ENCODE measurements at places on chromosomes 6 and 20.

DNA sequence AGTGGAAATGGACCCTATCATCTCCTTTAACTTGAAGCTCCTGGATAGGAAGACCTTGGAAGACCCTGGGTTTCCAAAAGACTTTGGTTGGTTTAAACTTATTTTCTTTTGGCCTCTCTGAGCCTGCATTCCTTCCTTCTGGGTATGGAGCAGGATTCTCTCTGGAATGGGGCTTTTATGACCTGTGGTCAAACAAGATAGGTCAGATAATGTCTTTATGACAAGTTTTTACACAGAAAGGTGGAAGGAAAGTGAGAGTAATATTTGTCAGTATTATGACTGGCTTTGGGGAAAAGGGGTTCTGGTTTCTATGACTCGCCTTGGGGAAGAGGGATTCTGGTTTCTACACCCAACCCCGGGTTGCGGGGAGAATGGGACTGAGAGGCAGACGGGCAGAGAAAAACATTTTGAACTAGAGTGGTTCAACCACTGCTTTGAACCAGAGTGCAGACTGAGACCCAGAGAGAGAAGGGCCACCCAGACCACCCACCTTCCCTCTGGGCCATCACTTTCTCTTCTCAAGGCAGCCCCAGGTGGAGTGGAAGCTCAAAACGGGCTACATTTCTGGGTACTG is 37.6 kb upstream of the KCNK5 start:
- no peak for DNase-seq

DNA sequence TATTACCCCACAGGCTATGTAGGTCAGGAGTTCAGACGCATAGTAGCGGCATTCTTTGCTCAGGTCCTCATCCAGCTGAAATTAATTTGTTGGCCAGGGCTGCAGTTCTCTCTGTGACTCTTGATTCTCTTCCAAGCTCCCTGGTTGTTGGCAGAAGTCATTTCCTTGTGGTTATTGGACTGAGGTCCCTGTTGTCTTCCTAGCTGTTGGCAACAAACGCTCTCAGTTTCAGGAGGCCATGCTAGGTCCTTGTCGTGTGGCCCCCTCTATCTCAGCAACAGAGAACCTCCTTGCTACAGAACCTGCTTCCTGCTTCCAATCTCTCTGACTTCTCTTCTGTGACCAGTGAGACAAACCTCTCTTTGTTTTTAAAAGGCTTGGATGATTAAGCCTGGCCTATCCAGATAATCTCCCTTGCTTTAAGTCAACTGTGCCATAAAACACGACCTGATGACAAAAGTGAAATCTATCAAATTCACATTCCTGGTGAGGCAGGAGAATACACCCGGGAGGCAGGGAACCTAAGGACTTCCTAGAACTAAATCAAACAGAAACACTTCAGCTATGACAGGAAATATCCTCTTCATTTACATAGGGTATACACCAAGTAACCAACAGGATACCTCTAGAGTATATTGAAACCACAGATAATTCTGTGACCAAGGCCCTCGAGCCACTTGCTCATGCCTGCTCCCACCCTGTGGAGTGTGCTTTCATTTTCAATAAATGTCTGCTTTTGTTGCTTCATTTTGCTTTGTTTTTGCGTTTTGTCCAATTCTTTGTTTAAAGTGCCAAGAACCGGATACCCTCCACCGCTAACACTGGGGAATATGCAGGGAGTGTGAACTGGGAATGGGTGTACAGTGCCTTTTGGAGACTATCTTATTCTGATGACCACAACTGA is 196.0 kb downstream of the BTBD3 start:
- DNase-seq = no peak

DNA sequence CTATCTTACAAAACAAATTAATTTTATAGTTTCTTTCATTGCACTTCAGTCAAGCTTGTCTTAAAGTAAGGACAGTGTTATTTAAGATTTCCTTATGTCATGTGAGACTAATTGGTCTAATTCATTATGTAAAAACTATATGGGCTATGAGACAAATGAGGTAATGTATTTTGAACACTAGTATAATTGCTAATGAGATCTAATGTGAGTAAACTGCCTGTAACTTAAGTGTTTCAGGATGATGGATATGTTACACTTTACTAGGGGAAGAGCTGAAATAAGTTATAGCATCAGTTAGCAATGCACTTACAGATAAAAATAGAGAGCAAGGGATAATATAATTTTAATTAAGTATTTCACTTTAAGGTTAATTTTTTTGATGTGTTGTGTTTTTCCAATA is 386.3 kb upstream of the MAP3K7 start:
- DNase-seq = no peak

- DNase-seq = peak; percentile 38
These were observed 95.0 kb upstream of the IFNGR1 start for GRCh38 chr6:137313928-137314855.

DNA sequence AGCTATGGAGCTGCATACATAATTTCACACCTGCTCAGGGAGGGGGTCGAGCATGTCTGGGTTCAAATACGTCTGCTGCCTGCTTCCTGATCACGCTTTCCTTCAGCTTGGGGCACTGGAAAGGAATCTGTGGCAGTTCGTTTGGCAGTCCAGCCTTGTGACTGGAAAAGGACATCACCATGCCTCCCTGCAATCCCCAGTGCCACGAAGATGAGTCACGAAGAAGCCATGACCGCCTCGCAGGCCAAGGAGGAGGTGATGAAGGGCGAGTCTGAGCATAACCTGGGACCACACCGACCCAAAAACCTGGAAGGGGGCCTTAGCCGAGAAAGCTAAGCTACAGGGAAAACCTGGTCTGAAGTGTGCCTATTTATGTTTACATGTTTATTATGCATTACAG is 13.1 kb downstream of the JAG1 start:
- DNase-seq = no peak
